ENCODE measurements at places on chromosomes 2 and 18. TPM values are rescaled to one million over a fixed set of nuclear protein-coding genes. Genes with fewer than 3 reads are reported as not detected.

The AMER3 gene
- total RNA-seq = 1.1 TPM

The CAVIN2 gene
- not detected for total RNA-seq

The FAM124B gene
- 1.2 TPM for total RNA-seq

The ERICH2 gene
- 9.6 TPM for total RNA-seq

The HNMT gene
- total RNA-seq = 8.4 TPM

The DPY30 gene
- total RNA-seq = 146 TPM

The ALPI gene
- total RNA-seq = not detected

DNA sequence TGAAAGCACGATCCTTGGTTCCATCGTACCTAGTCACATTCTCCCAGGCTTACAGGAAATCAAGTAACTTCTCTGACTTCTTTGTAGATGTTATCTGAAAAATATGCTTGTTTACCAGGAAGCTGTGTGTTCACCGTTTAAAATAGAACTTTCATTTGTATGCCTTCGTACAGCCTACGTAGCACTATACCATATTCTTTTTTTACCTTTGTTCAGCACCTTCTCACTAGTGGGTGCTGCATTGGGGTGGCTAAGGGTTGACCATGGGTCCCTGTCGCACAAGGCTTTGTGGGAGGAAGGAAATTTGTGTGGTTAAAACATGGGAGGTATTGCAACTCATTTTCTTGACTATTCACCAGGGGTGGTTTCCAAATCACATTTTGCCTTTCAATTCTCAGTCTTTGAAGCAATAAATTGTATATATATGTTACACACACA, 16.6 kb downstream of the MALT1 start:
- no peak overlapping the region for H3K4me3 ChIP-seq
- no peak overlapping the region for H3K27ac ChIP-seq
- H3K4me1 ChIP-seq = no peaks in the 10 kb centered on the region
- DNase-seq = no peak
- no peaks in the 10 kb centered on the region for H3K27me3 ChIP-seq

DNA sequence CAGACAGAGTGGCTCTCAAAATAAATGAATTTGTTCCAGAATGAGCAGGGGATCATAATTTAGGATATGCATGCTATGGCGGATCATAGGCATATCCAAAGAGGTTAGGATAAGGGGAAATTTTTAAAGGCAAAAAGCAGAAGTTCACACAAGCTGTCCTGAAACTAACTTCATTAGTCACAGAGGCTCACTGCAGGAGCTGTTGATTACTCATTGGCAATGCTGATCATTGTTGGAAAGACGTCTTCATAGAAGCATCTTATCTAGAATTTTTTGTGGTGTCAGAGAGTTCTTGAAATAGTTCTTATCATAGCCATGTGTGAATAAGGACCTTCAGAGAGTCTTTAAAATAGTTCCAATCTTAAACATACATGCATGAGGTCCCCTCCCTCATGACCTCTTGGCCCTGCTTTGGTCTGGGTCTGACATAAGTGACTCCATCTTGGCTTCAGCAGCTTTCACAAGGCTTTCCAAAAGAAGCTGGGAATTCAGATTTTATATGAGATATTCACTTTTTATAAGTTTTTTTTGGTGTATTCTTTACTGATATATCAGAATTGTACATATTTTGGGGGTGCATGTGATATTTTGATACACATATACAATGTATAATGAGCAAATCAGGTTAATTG, 7.5 kb upstream of the CCDC195 start:
- H3K4me3 ChIP-seq = no peak overlapping the region
- no peaks in the 10 kb centered on the region for H3K4me1 ChIP-seq
- H3K27me3 ChIP-seq = no peaks in the 10 kb centered on the region

- H3K27ac ChIP-seq = no peak overlapping the region
- DNase-seq = no peak
- H3K4me1 ChIP-seq = no peaks in the 10 kb centered on the region
Measured at GRCh38 chr2:28463893-28464292, 32.0 kb upstream of the PLB1 start.

- H3K4me1 ChIP-seq = no peaks in the 10 kb centered on the region
- H3K36me3 ChIP-seq = no peaks in the 10 kb centered on the region
- H3K27ac ChIP-seq = no peak overlapping the region
- peaks cover 4% of the 10 kb centered on the region for H3K27me3 ChIP-seq
Measured at GRCh38 chr2:133579274-133579673, 11.0 kb upstream of the NCKAP5 start.

DNA sequence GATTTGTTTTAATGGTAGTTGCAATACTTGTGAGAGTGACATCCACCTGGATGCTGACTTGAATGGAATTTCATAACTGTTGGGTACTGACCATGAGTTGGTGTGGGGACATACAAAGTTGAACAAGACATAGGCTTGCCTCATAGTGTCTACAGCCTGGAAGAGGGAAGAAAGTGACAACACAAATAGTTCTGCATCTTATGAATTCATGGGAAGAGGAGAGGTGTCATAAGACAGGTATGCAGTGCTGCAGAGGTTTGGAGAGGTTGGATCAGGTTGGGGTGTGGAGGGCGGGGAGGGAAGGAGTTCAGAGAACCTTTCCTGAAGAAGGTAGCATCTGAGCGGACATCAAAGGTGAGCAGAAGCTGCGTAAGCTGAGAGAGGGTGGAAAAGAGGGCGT, 44.0 kb downstream of the HRH4 start:
- H3K27me3 ChIP-seq = no peaks in the 10 kb centered on the region
- no peaks in the 10 kb centered on the region for H3K4me1 ChIP-seq
- no peaks in the 10 kb centered on the region for H3K36me3 ChIP-seq
- no peak overlapping the region for H3K4me3 ChIP-seq
- DNase-seq = no peak
- no peak overlapping the region for H3K27ac ChIP-seq

GRCh38 chr2:28707592-28707991, 44.0 kb upstream of the PPP1CB start:
- H3K4me3 ChIP-seq = no peak overlapping the region
- no peaks in the 10 kb centered on the region for H3K27me3 ChIP-seq
- H3K27ac ChIP-seq = no peak overlapping the region
- no peaks in the 10 kb centered on the region for H3K4me1 ChIP-seq

DNA sequence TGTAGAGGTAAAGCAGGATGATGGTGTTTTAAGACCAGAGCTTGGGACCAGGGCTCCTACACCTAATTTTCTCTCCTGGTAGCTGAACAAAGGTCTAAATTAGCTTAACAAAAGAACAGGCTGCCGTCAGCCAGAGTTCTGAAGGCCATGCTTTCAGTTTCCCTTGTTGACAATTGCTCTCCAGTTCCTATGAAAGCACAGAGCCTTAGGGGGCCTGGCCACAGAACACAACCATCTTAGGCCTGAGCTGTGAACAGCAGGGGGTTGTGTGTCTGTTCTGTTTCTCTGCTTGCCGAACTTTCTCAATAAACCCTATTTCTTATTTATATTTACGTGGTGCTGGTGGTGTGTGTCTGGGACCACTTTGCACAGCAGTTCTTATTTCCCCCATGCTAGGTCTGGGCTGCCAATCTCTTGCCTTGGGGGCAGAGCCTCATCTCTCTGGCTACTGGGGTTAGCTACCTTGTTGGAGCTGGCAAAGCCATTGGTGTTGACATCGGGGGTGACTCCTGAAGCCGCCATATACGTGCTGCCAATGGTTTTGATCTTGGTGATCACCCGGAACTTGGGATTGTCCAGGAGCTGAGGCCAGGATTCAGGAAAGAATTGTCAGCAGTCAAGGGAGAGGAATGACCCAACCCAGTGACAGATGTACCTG, 29.0 kb downstream of the CENPO start:
- peaks cover 65% of the 10 kb centered on the region for H3K36me3 ChIP-seq
- peak; percentile 91 for DNase-seq
- peaks cover 6% of the 10 kb centered on the region for H3K4me1 ChIP-seq
- H3K4me3 ChIP-seq = no peak overlapping the region

GRCh38 chr2:128322715-128323554, 4.3 kb upstream of the HS6ST1 start:
- H3K36me3 ChIP-seq = no peaks in the 10 kb centered on the region
- no peaks in the 10 kb centered on the region for H3K27me3 ChIP-seq

DNA sequence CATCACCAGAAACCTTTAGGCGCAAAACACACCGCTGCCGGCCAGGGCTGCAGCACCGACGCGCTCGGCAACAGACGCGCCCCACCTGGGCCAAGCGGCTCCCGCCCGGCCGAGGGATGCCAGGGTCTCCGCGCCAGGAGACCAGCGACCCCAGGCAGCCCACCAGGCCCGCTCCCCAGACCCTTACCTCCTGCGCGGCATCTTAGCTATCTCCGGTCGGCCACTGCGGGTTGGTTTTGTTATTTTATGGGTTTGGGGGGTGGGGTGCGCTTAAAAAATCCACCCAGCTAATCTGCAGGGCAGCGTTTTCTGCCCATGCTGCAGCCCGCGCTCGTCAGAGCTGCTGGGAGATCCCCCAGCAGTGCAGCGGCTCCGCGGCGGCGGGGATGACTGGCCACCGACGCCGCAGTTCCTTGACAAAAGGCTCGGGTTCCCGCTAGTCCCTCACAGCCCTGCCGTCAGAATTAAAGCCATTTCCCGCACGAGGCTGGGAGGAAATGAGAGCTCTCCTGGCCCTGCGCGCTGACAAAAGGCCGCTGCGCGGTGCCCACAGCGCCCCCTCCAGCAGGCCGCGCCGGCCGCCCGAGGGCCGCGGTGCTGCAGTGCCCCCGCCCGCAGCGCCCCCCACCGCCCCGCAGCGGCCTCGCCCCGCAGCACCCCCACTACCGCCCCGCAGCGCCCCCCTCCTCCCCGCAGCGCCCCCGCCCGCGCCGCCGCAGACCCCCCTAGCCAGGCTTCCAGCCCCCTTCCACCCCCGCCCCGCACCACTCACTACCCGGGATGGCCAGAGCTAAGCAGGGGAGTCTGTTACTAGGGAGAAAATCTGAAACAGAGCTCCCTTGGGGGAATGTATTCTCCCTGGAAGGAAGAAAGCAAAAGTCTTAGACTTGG, at the start of gene ADD2:
Gene ADD2, minus strand, starts transcription at position 502 of the 891 bp plus-strand sequence. CDS start 61,792 bp downstream, outside the sequence.
- peak within 1 kb of the TSS; percentile 81 for H3K4me3 ChIP-seq
- peak; percentile 89 for DNase-seq
- H3K27ac ChIP-seq = peak within 1 kb of the TSS; percentile 63
- peaks cover 27% of the 10 kb centered on the region for H3K27me3 ChIP-seq
- no peaks in the 10 kb centered on the region for H3K4me1 ChIP-seq
- no peaks in the 10 kb centered on the region for H3K36me3 ChIP-seq

DNA sequence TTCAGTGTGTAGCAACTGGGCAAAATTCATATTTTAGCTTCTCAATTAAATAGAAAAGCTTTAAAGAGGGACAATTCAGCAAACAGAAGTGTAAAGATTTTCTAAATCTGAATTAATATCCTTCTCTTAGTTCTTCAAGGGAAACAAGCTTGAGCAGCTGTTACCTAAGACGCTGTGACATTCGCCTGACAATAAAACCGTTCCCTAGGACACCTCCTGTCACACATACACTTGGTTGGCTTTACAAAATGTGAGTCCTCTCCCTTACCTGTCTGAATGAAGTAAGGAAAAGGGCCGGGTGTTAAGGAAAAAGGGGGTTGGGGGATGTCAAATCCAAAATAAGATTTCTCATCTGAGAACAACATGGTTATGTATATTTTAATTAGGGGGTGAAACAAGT, 2.1 kb downstream of the SERTAD2 start:
- no peak for DNase-seq
- H3K4me1 ChIP-seq = peaks cover 23% of the 10 kb centered on the region
- H3K27ac ChIP-seq = no peak overlapping the region
- no peaks in the 10 kb centered on the region for H3K27me3 ChIP-seq

GRCh38 chr2:237896507-237896892, 37.1 kb downstream of the RAMP1 start:
- H3K36me3 ChIP-seq = no peaks in the 10 kb centered on the region
- H3K4me3 ChIP-seq = no peak overlapping the region
- H3K4me1 ChIP-seq = no peaks in the 10 kb centered on the region

- H3K4me3 ChIP-seq = no peak overlapping the region
- H3K4me1 ChIP-seq = peaks cover 5% of the 10 kb centered on the region
- H3K36me3 ChIP-seq = no peaks in the 10 kb centered on the region
- DNase-seq = no peak
- H3K27ac ChIP-seq = no peak overlapping the region
- no peaks in the 10 kb centered on the region for H3K27me3 ChIP-seq
Measured at GRCh38 chr2:137345994-137346393, 580.6 kb downstream of the THSD7B start.

DNA sequence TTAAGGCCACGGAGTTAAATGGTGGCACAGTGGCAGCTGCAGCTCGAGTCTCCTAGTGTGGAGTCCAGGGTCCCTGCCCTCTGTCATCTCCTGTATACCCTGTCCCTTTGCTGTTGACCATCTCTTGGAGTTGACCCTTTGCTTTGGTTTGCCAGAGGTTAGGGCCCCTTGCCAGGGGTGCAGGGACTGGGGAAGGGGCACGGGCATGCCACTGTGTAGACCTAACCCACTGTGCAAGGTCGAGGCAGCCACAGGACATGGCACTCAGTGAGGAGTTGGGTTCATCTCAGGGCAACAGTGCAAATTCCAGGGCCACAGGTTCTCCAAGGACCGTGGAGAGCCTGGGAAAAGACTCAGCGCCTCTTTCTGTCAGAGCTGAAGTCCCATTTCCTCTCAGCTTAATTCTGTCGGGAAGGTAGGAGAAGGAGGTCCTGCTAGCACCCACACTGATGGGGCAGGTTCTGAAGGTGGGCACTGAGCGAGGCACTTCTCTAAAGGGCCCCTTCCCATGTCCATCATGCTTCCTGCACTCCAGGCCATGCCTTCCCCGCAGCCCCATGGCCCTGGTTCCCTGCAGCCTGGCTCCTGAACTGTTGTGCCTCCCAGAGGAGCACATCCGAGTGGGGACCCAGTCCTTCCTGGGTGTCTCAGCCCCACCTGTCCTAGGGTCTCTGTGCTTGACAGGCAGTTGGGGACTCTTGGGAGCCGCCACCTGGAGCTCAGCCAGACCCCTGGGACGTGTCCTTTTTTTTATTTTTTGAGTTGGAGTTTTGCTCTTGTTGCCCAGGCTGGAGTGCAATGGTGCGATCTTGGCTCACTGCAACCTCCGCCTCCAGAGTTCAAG, 2.8 kb downstream of the KHK start:
- no peaks in the 10 kb centered on the region for H3K4me1 ChIP-seq
- H3K36me3 ChIP-seq = no peaks in the 10 kb centered on the region
- no peak overlapping the region for H3K27ac ChIP-seq
- H3K4me3 ChIP-seq = no peak overlapping the region

DNA sequence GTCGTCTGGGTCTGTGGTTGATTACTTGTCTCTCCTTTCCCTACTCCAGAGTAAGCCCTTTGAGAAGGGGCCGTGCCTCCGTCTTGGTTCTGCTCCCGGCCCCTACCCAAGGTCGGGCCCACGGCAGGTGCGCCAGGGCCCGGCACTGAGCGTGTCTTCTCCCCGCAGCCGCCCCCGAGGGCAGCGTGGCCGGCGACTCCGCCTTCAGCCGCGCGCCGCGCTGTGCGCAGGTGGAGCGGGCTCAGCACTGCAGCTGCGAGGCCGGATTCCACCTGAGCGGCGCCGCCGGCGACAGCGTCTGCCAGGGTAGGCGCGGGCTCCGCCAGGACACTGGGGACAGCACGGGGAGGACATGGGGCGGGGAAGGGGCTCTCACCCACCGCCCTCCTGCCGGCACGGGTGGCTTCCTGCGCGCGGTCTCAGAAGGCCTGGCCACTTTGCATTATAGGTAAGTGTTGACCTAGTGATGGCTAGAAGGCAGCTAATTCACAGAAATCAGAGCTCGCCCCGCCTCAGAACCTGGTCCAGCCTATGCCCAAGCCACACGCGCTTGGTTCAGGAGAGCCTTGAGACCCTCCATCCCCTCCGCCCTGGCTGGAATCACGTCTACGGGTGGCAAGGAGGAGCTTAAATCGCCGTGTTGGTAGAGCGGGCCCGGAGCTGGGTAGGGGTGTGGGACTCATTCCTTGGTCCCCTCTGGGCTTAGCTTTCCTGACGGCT, 43.5 kb downstream of the FBLN7 start:
- DNase-seq = peak; percentile 86
- H3K4me3 ChIP-seq = no peak overlapping the region
- H3K27ac ChIP-seq = no peak overlapping the region
- peaks cover 46% of the 10 kb centered on the region for H3K27me3 ChIP-seq
- H3K36me3 ChIP-seq = no peaks in the 10 kb centered on the region

GRCh38 chr18:38174594-38174993, 609.0 kb upstream of the CELF4 start:
- H3K27me3 ChIP-seq = no peaks in the 10 kb centered on the region
- no peak for DNase-seq
- H3K27ac ChIP-seq = no peak overlapping the region
- H3K4me1 ChIP-seq = no peaks in the 10 kb centered on the region
- H3K4me3 ChIP-seq = no peak overlapping the region
